ENCODE measurements at places on chromosomes 4 and X.

GRCh38 chr4:176949029-176949428 lies 156.3 kb upstream of the VEGFC start:
- no peak for DNase-seq

GRCh38 chr4:63296773-63297172 lies 1112.5 kb downstream of the TECRL start:
- DNase-seq, result no peak

DNA sequence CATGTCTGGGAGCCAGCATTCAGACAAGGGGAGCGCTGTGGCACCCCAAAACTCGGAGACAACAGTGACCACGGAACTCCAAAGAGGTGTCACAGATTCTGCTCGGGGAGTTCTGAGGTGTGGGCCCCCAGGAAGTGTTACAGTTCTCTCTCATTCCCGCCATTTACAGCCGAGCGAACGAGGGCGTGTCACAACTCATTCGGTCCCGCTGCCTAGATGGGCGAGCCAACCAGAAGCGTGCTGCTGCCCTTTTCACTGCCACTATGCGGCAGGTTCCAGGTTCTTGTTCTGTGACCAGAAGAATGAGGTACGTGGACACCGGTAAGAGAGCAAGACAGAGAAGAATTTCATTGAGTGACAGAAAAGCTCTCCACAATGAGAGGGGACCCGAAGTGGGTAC lies 1370.6 kb upstream of the AGA start:
- no peak for DNase-seq

DNA sequence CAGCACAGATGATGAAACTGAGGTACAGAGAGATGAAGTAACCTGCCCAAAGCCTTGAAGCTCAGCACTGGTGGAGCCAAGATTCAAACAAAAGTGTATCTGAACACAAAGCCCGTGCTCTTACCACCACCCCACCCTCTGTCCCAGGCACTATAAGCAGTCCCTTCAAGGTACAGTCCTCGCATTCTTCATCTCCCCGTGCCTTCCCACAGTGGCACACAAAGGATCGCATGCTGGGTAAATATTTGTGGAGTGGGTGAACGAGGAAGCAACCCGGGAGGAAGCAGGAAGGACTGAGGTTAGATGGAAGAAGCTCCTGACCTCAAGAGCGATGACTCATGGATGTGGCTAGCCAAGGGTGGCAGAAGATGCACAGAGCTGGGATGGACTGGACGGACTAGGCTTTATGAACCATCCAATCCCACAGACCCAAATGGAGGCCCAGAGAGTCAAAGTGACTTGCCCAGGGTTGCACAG lies 18.4 kb downstream of the IQSEC2 start:
- peak; percentile 23 for DNase-seq

GRCh38 chrX:118724365-118724764 lies 3.0 kb upstream of the IL13RA1 start:
- no peak for DNase-seq

GRCh38 chr4:37299468-37299867 lies 54.9 kb downstream of the NWD2 start:
- no peak for DNase-seq

DNA sequence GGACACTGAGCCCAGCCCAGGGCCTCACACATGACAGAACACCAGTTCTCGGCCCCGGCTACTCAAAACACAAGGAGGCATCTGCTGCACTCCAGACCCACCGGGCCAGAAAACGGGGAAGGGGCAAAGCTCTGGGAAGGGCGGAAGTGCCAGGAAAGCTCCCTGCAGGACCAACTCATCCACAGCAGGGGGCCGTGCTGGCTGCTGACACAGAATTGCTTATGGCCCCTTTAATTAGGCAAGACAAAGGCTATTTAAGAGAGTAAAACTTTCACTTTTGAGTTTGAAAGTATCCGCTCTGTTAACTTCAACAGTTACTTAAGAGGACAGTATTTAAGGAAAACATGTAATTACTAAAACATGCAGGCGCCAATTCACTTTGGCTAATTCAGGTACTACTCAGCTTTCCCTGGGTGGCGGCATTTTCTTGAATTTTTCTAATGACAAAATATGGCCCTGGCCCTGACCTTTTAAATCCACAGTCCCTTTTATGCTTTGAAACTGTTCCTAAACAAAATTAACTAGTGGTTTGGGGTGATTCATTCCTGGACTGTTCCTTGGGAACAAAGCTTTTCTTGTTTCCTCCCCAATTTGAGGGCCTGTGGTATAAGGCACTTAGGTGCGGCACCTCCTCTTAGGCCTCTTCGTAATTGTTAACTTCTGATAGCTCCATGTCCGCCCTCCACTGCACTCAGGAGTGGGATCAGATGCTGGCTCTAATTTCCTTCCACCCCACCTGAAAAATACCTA lies 40.4 kb downstream of the NSG1 start:
- no peak for DNase-seq

DNA sequence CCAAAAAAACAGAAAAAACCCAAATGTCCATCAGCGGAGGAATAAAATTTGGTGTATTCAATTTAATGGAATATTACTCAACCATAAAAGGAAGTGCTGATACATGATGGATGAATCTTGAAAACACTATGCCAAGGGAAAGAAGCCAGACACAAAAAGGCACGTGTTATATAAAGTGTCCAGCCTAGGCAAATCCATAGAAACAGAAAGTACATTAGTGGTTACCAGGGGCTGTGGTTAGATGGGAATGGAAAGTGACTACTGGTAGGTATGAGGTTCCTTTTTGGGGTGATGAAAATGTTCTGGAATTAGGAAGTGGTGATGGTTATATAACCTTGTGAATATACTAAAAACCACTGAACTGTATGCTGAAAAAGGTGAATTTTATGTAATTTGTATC lies 3.5 kb upstream of the CDKL2 start:
- DNase-seq, result no peak

- no peak for DNase-seq
Measured at GRCh38 chrX:53813670-53814440, 127.3 kb upstream of the HUWE1 start.
